ENCODE measurements at places on chromosomes 6 and 20. TPM values are rescaled to one million over a fixed set of nuclear protein-coding genes. Genes with fewer than 3 reads are reported as not detected.

Gene RSPH3
- total RNA-seq = 2.3 TPM

Gene RRAGD
- 0.76 TPM for total RNA-seq

Gene C20orf202
- total RNA-seq = under 0.01 TPM

Gene ESR1
- total RNA-seq = not detected

Gene KIAA1755
- total RNA-seq = not detected

Gene RHAG
- total RNA-seq = not detected

Gene BPIFB4
- not detected for total RNA-seq

Gene ENPP4
- 1.4 TPM for total RNA-seq

Gene APOM
- 0.39 TPM for total RNA-seq

Gene CRIP3
- not detected for total RNA-seq

Data from dermis microvascular lymphatic vessel endothelial cell (primary cell).